NCI-H1105 treated with DMSO at 0.1 percent for 48 hours (cell line): ENCODE measurements at places on chromosomes 4 and X.

GRCh38 chr4:2248821-2249261, 6.9 kb upstream of the HAUS3 start:
- no peak for DNase-seq

DNA sequence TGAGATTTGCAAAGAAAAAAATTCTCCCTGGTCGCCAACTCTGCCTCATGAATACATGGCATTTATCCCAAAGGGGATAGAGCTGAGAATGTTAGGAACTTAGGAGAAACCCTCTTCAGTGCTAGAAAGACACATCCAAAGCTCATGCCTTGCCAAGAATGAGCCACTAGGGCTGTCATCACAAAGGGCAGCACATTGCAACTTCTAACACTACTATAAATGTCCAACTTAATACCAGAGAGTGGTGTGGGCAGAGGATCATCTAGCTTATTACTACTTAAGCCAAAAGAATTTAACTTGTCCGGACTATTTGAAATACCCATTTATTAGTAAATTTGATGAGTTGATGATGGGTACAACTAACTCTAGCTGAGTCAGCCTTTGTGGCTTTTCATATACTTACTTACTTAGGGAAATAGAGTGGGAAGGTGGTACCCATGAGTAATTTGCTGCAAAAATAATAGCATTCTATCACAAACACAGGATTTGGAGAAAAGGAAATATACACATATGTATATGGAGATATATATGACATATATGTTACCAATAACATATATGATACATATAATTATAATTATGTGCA, 66.3 kb upstream of the GAB1 start:
- no peak for DNase-seq

- no peak for DNase-seq
Observed at GRCh38 chrX:48496660-48497059, 12.1 kb upstream of the PORCN start.

- DNase-seq: peak; percentile 83
Observed at GRCh38 chr4:140243278-140243753, 89.3 kb upstream of the MAML3 start.

GRCh38 chr4:16544251-16544721, 318.0 kb upstream of the TAPT1 start:
- DNase-seq: no peak

- DNase-seq: no peak
Observed at GRCh38 chr4:40040908-40041307, 15.7 kb upstream of the N4BP2 start.

GRCh38 chr4:14853176-14853943, 148.9 kb upstream of the CPEB2 start:
- no peak for DNase-seq

- DNase-seq: no peak
Observed at GRCh38 chr4:15054541-15054940, 52.3 kb downstream of the CPEB2 start.

GRCh38 chr4:5863461-5864113, 29.3 kb downstream of the CRMP1 start:
- DNase-seq: no peak

DNA sequence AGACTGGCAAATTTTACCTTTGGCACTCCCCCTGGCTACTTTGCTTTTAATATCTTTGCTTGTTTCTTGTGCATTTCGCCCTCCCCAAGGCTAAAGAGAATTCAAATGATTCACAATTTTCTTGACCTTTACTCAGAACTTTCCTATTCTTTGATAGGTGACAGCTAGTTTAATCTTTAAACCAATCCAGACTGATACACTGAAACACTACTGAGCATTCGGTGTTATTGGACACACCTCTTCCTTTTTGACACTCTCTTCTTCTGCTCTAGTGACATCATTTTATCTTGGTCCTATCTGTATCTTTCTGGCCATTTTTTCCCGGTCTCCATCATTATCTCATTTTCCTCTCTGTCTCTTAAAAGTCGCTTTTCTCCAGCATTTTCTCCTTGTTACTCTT, 103.1 kb downstream of the IL1RAPL2 start:
- DNase-seq: no peak

GRCh38 chr4:35867057-35867456, 377.3 kb downstream of the ARAP2 start:
- no peak for DNase-seq

DNA sequence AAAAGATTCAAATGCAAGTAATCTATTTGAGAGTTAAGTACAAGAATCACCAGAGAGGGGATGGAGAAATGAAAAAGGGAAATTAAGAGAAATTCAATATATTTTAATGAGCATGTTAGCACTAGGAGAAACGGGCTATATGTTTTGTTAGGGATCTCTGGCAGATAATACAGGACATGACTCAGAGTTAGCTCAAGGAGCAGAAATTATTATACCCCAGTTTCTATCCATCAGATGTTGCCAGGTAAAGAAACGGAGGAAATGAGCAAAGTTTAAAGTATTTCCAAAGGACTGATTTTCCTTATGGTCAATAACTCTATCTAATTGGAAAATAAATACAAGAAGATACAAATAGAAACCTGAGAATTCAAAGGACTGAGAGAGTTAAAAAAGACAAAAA, 867.6 kb downstream of the TRAM1L1 start:
- DNase-seq: no peak

- DNase-seq: no peak
Observed at GRCh38 chr4:6024313-6024960, 6.2 kb upstream of the C4orf50 start.

GRCh38 chr4:57612279-57612678, 502.1 kb upstream of the IGFBP7 start:
- DNase-seq: no peak

DNA sequence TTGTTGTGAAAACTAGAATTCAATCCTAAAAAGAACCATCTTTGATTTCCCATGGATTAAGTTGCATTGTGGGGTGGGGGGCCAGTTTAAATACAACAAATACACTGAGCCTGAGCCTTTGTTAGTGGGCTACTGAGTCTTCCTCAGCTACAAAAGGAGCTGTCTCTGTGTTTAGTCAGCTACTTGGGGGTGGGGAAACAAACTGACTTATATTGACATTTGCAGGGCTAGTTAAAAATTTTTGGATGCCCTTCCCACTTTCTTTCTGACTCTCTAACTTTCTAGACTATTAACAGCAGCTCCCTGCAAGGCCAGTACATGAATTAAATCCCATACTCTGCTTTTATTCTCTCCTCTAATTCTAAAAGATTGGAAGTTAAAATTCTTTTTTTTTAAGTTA, 32.5 kb upstream of the FHDC1 start:
- DNase-seq: no peak

DNA sequence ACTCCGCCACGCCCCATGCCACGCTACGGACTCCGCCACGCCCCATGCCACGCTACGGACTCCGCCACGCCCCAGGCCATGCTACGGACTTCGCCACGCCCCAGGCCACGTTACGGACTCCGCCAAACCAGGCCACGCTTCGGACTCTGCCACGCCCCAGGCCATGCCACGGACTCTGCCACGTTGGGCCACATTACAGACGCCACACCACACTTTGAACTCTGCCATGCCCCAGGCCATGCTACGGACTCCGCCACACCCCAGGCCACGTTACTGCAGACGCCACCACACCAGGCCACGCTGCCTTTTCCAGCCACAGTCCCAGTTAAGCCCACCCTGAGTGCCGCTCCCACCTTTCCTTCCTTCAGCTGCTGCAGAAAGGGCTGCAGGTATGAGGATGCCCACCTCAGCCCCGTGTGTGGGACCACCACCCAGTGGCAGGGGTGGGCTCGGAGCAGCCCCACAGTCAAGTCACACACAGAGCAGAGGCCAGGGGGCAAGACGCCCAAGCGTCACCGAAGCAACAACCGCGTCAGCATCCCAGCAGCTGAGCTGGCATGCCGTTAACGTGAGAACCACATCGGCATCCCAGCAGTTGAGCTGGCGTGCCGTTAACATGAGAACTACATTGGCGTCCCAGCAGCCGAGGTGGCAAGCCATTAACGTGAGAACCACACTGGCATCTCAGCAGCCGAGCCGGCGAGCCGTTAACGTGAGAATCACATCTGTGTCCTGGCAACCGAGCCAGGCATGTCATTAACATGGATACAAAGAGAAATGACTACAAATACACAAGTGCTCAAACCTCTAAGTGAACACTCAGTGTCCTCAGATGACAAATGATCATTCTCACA, 26.4 kb downstream of the GAK start:
- DNase-seq: no peak

DNA sequence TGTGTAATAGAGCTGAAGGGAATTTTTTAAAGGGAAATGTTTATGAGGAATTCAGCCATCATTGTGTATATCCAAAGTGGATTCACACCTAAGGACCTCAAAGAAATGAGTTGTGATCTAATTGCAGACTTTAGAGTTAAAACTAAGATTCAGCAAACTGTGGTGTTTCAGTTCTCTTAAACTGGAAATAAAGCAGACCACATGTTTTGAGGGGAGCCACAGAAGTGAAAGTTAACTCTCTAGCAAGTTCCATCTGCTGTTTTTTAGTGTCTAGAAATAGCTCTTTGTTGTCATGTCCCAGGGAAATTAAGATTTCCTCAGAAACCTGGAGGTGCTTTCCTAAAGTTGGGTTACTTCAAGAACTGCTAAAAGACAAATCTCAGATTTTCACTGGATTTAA, 97.3 kb upstream of the DDX3X start:
- DNase-seq: no peak

DNA sequence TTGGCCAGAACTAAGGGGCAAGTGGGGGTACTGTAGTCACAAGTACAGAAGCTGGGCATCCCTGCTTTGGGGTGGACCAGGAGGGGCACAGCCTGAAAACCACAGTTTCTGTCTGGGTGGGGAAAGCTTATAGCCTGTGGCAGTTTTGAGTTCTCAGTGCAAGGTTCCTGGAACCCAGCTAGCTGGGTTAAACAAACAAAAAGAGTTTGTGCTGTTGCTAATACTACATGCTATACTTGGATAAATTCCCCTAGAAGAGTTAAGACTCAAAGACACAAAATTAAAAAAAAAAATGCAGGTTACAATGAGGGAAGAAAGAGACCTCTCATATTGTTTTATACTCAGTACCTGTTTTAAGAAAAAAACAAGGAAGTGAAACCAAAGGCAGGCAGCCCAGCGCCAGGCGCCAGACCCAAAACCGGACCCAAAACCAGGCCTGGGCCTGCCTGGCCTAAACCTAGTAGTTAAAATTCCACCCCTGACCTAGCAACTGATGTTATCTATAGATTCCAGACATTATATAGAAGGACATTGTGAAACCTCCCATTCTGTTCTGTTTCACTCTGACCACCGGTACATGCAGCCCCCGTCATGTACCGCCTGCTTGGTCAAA, 50.8 kb downstream of the SLC2A9 start:
- no peak for DNase-seq

DNA sequence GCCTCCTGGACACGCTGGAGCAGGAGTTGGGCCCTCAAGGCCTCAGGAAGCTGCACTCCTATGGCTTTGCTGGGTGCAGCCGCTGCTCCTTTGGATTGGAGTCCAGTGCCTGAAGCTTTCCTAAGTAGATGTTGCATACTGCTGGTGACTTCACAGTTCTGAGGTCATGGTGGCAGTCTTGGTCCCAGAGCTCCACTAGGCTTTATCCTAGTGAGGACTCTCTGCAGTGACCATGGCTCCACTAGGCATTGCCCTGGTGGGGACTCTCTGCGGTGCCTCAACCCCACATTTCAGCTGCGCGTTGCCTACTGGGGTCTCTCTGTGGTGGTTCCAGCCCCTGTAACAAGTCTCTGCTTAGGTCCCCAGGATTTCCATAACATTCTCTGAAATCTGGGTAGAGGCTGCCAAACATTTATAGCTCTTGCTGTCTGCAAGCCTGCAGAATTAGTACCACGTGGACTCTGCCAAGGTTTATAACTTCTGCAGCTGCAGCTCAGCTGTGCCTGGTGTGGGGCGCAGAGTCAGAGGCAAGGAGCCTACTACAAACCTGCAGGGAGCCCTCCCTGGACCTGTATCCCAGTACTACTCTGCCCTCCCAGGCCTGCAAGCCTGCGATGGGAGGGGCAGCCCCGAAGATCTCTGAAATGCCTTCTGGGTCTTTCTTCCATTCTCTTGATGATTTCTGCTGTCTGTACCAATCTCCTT, 46.0 kb upstream of the NFKB1 start:
- no peak for DNase-seq

DNA sequence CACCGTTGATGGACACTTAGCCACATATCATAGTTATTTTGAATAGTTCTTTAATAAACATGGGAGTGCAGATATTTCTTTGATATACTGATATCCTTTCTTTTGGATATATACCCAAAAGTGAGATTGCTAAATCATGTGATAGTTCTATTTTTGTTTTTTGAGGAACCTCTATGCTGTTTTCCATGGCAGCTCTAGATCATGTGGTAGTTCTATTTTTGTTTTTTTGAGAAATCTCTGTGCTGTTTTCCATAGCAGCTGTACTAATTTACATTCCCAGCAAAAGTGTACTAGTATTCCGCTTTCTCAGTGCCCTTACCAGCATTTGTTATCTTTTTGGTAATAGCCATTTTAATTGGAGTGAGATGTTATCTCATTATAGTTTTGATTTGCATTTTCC, 3.6 kb downstream of the SH3BGRL start:
- DNase-seq: no peak

DNA sequence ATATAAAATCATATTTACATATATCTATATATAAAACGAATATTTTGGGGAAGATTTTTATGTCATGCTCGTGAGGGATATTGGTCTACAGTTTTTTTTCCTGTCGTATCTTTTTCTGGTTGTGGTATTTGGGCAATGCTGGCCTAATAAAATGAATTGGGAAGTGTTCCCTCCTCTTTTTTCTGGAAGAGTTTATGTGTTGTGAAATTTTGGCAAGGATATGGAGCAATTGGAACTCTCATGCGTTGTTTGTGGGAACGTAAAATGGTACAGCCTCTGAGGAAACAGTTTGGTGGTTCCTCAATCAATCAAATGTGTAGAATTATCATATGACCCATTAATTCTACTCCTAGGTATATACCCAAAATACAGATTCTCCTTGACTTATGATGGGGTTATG, 69.8 kb downstream of the ZNF182 start:
- DNase-seq: no peak

- no peak for DNase-seq
Observed at GRCh38 chr4:10006231-10006600, 15.1 kb downstream of the SLC2A9 start.

DNA sequence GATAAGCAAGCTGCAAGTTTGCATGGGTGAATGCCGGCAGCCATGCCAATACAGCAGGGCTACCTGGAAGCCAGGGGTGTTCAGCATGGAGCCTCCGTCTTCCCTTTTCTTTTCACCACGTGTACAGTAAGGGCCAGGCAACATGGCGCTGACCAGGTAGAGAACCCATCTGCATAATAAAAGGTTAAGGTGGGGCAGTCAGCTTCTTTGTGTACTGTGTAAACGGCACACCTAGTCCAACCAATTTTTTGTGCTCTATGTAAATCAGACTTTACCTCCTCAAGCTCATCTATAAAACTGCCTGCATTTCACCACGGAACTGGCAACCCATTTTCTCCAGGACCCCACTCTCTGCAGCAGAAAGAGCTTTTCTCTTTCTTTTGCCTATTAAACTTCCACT, 286.8 kb upstream of the VCX3A start:
- no peak for DNase-seq
